ENCODE measurements at places on chromosomes 13 and 19.

- DNase-seq, result no peak
These were observed 18.7 kb upstream of the TINCR start for GRCh38 chr19:5586300-5587070.

GRCh38 chr19:39434123-39435076 lies 1.3 kb downstream of the RPS16 start:
- DNase-seq, result peak; percentile 27

GRCh38 chr13:93522501-93522900 lies 295.9 kb downstream of the GPC6 start:
- DNase-seq, result no peak

DNA sequence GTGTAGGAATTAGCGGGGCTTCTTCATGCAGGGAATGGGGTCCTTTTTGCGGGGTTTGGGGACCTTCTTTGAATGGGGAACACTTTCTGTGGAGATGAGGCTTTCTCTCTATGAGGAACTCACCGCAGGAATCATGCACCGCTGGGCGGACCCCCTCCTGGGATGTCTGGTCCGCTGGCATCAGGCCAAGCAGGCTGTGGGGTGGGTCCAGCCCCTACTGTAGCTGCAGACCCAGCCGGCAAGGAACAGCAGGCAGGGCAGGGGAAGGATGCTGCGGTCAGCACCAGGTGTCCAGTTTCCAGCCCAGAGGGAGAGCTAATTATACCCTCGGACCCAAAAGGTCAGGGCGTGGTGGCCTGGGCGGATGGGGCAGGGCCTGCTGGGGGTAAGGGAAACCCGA lies 1.8 kb downstream of the MYBPC2 start:
- DNase-seq, result no peak

GRCh38 chr13:60583911-60584753 lies 187.1 kb downstream of the TDRD3 start:
- DNase-seq, result peak; percentile 39

- no peak for DNase-seq
These were observed 2144.2 kb downstream of the PCDH9 start for GRCh38 chr13:65085977-65086376.

- peak; percentile 11 for DNase-seq
These were observed 173.5 kb downstream of the DNAJC15 start for GRCh38 chr13:43196750-43197370.

DNA sequence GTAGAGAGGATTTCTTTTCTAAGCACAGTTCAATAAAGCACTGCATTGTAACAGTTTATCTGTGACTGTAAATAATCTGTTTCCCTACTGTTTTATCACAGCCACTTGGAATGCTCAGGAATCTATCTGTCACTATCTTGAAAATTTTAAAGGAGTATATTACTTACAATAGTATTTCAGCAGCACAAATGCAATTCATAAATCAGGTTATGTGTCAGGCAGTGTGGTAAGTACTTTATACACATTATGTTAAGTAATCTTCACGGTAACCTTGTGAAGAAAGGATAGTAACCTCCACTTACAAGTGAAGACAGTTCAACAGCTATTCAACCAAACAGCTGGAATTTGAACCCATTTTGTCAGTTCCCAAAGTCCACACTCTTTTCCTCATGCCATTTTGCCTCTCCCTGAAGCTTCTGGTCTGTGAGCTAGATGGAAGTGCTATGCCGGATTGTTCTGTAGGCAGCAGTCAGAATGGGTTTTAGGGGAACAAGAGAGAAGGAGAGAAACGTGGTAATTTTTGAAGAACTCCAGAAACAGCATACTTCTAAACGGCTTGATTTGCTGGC lies 125.0 kb downstream of the KLF12 start:
- peak; percentile 19 for DNase-seq

DNA sequence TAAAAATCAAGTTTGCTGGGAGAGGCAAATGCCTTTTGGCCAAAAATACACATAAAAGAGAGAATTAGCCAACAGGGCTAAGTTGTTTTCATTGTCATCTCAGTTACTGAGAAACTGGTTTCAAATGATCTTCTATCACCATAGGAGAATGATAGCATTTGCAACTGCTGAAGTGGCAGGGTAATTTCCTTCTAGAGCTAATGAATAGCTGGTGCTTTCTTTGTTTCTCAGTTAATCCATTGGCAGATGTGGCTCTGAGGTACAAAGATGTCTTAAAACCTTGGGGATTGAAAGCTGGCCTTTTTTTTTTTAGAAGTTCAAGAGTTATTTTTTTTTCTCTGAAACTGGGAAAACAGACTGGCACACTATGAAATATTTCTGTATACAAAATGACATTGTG lies 332.7 kb upstream of the KLF12 start:
- DNase-seq, result no peak
